ENCODE measurements at places on chromosomes 3 and 15.

GRCh38 chr15:73485372-73485771 is 42.4 kb downstream of the REC114 start:
- DNase-seq: no peak

- no peak for DNase-seq
Measured at GRCh38 chr3:147360051-147360439, 46.3 kb downstream of the ZIC4 start.

- no peak for DNase-seq
Measured at GRCh38 chr3:50594253-50594785, 17.3 kb downstream of the CISH start.

DNA sequence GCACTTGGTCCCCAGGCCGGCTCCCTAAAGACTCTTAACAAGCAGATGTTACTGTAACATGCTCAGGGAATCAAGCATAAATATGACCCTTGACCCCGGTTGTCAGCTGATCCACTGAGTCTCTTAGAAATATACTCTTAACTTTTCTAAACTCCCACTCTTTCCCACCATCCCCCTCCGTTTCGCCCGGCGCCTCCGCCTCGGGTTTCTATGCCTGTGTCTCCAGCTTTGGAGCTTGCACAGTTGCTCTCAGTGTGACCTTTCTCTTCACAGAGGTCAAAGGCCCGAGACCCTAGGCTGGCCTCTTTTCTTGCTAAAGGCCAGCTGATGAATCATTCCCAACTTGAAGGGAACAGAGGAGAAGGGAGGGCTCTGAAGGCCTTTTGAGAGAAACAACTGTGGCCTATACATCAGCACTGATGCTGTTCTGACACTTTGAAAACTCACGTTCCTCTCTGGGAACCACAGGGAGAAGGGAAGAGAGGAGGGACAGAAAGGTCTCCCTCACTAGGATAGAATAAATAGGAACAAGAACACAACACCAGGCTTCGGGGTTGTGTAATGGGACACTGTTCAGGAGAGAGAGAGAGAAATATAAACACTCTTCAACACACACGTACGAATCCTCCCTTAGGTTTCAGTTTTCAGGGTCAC is 484.5 kb upstream of the NR2F2 start:
- no peak for DNase-seq

- no peak for DNase-seq
Measured at GRCh38 chr15:89024418-89024817, 63.8 kb upstream of the ABHD2 start.

DNA sequence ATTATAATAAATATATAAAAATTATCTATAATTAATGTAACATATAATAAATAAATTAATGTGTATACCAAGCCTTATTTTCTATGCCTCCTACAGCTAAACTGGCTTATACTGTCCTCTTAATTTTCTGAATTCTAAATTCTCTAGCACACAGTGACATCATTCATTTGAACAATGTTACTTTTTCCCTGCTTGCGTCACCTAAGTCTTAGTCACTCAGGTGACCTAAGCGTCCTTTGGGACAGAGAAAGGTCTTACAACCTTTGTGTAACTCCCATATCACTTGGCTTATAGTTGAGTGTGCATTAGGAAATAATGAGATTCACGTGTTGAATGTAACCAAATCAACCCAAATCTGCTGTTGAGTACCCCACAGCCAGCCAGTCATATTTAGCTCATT is 48.5 kb upstream of the KCNMB2 start:
- DNase-seq: no peak

- DNase-seq: no peak
Measured at GRCh38 chr15:90623854-90624253, 93.3 kb upstream of the BLM start.

DNA sequence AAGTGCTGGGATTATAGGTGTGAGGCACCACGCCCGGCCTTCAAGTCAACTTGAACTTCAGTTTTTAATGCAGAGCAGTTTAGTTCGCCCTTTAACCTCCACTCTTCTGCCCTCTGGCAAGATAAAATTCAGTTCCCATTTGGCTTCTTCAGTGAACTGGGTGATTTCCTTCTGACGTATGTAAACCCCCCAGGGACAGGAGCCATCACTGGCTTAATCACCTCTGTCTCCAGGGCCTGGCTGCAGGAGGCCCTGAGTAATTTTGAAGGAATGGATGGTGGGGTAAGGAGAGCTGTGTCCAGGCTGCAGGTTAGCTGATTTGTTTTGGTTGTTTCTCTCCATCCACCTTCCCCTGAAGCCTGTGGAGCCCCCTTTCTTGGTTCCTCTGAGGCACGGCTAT is 11.9 kb downstream of the MCM2 start:
- no peak for DNase-seq

- no peak for DNase-seq
Measured at GRCh38 chr3:114687151-114687550, 393.3 kb downstream of the TIGIT start.

All from AG09319 (cell line).